ENCODE measurements at places on chromosomes 5 and 9.

DNA sequence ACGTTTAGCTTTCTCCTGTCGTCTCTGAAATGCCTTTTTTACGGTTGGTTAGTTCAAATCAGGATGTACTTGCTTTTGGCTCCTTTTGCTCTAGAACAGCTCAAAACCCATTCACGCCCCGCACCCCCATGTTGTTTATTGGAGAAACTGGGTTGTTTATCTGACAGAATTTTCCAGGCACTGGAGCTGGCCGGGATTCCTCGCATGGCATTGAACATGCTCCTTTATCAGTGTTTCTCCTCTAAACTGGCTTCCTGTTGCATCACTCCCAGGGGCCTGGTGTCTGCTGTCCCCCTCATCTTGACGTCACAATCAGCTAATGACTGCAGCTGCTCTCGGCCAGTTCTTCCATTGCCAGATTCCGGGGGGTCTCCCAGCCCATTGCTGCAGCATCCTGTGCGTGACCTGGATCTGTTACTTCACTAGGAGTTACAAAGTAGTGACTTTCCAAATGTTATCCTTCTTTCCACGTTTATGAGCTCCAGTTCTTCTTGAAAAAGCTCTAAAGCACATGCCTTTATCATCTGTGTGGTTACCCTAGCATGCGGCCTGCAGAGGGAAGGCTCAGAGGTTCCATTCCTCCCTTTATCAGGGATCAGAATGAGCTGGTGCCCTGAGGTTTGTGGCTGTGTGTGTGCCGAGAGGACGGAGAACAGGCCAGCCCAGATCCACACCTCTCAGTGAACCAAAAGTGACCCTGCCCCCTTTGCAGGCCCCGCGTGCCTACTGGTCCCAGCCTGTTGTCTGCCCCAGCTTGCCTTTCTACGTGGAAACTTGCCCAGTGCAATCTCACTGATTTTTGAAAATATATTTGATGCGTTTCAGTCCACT, 27.5 kb downstream of the FAM163B start:
- no peak for DNase-seq

- no peak for DNase-seq
Measured at GRCh38 chr9:109477258-109478050, 20.7 kb downstream of the PTPN3 start.

DNA sequence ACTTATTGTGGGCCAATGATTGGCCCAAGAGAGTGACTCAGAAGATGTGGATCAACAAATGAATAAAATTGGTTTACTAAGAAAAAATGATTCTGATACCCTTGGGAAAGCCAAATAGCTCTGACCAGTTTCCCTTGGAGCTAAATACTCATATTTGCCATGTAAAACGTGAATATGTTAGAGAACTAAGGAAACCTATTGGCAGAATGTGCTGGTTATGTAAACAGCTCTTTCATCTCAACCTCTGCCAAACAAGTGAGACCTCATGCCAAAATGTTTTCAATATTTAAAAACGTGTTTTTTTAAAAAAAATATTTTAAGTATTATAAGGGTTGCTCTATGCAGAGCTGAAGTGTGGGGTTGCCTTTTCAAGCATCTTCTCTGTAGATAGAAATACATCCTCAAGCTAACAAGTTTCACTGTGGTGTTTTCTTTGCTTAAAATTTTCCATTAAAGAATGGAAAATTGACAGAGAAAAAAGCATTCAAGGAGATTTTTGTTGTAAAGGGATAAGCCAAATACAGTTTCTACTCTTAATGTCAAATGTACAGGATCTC, 186.9 kb upstream of the TUT7 start:
- no peak for DNase-seq

DNA sequence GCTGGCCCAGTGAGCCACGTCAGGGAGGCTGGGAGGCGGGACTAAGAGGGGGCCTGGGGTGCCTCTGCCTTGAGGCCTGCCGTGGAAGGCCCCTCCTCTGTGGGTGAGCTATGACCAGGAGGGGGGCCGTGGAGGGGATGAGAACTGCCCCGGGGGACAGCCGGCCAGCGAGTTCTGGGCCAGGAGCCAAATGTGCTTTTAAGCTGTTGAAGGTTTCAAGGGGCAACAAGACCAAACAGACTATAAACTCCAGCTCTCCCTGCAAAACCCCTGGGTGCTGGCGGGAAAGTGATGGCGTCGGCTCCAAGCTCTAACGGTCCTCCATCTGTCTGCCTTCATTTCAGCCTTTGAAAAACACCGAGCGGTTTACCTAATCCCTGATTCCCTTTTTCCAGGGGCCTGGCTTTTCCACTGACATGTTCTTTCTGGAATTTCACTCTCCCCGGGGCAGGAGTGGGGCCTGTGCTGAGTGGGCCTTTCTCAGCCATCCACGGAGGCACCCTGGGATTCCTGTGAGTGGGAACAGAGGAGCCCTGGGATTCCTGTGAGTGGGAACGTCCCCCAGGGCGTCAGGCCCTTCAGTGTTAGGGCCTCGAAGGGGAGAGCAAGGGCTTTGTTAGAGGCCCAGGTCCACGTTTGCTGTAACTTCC, 65.6 kb downstream of the COL5A1 start:
- no peak for DNase-seq

DNA sequence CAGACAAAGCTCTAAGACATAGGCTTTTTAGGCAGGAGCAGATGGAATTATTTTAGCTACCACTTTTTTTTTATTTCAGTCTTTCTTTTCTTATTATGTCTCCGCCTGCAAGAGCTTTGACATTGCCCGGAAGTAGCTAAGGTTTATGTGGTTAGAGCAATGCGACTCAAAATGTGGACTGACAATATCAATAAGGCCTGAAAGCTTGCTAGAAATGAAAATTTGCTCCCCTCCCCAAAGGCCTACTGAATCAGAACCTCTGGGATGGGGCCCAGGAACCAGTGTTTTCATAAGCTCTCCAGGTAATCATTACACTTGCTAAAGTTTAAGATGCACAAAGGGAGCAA, 81.3 kb downstream of the SUSD1 start:
- DNase-seq, result peak; percentile 28

DNA sequence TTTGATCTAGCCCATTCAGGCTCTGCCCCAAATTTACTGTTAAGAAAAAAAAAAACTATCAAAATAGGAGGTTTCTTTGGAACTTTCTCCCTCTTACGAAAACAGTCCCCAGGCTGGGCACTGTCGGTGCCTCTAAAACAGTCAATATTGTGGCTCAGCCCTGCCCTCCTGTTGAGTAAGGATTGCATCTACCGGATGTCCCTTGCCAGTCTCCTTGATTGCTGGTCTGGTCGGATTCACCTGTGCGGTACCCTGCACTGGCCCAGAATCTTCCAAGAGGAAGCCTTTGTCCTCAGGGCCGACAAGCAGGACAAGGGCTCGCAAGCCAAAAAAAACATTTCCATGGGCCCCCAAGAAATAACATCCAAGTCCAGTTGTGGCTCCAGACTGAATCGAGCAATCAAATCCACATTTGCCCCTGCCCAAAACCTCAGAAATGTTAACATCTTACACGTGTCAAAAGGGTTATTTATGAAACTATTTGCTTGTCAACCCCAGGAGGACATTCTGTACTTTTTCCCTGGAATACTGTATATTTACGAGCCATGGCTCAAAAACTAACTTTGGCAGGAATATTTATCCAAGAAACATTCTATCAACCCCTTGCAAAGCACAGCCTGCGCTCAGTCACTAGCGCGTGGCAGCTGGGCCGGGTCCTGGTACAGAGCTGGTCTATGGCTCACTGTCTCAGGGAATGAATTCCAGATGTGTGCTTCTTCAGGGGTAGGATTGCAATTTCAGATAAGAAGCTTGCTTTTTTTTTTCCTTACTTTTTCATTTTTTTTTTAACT, 129.2 kb upstream of the ADRA1B start:
- no peak for DNase-seq

DNA sequence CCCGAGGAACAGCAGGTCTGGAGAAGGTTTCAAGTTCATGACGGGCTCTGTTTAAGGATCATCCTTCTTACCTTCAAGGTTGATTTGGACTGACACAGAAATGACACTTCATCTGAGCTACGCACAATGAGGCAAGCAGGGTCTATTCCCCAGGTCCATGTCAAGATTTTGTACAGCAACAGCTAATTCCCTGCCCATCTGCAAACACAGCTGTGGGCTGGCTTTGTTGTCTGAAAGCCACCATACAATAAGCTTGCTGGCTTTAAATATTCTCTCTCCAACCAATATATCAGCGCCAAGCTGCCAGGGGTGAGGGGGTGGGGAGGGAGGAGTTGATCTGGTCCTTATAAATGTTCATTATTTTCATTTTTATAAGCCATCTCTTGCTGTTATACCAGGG, 92.0 kb downstream of the OTULIN start:
- DNase-seq, result no peak

DNA sequence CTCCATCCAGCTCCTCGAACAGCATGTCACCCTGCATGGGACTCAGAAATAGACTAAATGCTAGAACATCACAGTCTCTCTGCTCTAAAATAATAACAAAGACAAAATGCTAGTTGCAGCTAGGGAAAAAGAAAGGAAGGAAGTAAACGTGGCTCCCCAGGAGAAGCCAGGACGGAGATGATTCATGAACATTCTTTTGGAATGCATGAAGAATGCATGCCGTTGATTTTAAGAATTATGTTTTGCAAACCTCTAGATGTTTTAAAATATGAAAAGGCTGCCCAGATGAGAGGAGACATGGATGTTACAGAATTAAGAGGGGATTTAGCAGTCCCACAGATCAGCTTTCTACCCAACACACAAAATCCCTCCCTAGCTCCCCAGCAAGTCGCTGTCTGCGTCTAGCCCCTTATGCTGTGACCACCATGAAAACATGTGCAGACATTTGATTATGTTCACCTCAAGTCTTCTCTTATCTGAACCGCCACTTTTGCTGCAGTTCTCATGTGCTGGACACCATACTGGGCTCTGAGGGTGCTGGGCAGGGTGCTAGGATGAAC, 139.4 kb upstream of the LMX1B start:
- no peak for DNase-seq

DNA sequence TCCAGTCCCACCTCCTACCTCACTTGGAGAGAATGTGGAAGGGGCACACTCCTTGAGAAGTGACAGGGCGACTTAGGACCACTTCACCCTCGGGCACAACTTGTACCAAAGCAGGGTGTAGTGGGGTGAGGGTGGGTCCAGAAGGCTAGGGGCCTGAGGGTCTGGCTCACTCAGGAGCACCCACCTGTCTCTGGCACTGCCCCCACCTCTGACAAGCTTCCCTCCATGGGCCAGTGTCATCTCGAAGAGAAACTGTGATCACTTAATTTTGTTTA, 76.9 kb upstream of the OLFM1 start:
- no peak for DNase-seq

DNA sequence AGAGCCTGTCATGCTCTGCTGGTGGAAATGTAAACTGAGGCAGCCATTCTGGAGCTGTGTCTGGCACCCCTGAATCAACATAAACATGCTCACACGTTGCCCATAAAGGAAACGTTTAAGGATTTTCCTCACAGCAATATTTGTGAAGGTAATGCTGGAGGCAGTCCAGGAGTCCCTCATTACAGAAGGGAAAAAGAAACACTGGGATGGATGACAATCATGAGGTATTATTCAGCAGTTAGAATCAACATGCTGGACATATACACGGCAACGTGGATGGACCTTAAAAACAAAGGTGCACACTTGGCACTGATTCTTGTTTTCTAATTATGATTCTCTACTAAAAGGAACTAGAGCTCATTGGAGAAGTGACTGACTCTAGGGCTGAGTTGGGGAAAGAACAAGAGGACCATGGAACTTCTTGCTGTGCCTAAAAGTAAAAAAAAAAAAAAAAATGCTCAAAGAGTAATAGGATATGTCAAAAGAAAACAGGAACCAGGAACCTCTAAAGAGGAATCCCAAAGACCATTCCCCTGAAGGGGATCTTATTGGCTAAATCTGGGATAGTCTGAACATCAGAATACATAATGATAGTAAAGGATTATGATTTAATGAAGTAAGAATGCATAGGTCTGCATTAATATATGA, 18.6 kb downstream of the B4GALT1 start:
- DNase-seq, result no peak

GRCh38 chr9:70043689-70044489, at the start of gene MAMDC2:
TSS of gene MAMDC2 (plus strand) at chr9:70043848. CDS start at chr9:70044198, 350 bp downstream.
- DNase-seq, result no peak

DNA sequence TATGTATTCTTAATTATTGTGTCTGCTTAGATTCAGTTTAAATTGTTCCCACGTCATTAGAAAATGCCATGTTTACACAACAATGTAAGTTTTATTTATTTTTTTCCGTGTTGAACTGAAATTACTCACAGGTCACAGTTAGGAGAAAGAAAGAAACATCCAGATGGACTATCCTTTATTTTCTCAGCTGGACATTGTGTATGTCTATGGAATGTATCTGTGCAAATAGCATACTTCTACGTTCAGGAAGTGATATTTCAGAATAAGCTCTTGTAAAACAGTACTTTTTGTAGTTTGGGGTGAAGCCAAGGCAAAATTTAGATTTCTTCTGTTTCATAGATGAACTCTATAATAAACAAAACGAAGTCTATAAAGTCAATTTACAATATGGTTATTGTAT, 249.0 kb upstream of the ZNF608 start:
- DNase-seq, result no peak

GRCh38 chr9:135256581-135257354, 169.3 kb downstream of the OLFM1 start:
- no peak for DNase-seq

- DNase-seq, result no peak
Measured at GRCh38 chr5:111584651-111585050, 72.3 kb upstream of the STARD4 start.

DNA sequence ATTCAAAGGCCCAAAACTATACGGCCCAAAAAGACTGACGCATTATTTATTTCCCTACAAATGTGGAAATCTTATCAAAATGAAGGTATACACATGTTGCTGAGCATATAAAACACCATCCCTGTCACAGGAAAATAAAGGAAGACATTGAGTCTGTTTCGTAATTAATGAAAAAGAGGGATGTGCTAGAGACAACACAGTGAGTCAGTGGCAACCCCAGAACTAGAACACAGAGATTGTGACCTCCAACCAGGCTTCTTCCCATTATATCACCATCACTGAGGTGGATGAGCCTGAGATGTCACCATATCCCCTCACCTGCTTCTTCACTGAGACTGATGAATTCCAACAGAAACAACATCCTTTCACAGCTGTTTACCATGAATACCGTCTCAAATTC, 3.8 kb downstream of the NDUFA8 start:
- no peak for DNase-seq

DNA sequence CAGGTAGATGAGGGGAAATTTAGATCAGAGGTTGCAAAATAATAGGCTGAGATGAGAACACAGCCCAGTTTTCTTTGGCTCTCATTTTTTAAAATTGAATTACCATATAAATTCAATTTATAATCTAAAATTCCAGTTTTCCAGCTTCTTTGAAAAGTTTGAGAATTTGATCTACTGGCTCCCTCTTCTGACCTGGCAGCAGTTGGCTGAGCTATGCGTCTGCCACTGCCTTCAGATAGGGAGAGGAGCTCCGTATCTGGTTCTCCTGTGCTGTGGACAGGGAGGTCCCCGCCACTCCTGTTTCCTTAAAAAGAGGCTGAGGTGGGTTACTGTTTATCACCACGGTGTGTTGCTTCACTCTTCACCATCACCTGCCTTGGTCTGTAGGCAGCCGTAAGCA, 103.7 kb downstream of the ARHGAP26 start:
- DNase-seq, result no peak
